ENCODE measurements at places on chromosomes 5 and 9.
A peak's percentile ranks its signal among the peaks of the same experiment; 100 is the strongest.

- DNase-seq, result no peak
Measured at GRCh38 chr5:132437604-132438266, 52.8 kb downstream of the IRF1 start.

- no peak for DNase-seq
Measured at GRCh38 chr9:126106404-126106803, 220.2 kb upstream of the MVB12B start.

DNA sequence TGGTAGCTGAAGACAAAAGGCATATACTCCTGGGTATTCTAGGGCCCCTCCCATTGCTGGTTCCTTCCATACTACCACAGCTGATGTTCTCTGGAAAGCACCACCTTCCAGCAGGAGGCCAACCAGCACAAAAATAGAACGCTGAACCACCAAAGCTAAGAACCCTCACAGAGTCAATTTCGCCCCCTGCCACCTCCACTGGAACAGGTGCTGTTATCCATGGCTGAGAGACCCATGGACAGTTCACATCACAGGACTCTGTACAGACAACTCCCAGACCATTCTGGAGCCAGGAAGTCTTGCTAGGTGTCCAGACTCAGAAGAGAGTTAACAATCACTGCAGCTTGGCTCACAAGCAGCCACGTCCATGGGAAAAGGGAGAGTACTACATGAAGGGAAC lies 1851.5 kb upstream of the NUDT12 start:
- DNase-seq, result no peak

- DNase-seq, result no peak
Measured at GRCh38 chr5:122356855-122357254, 44.8 kb downstream of the SNCAIP start.

DNA sequence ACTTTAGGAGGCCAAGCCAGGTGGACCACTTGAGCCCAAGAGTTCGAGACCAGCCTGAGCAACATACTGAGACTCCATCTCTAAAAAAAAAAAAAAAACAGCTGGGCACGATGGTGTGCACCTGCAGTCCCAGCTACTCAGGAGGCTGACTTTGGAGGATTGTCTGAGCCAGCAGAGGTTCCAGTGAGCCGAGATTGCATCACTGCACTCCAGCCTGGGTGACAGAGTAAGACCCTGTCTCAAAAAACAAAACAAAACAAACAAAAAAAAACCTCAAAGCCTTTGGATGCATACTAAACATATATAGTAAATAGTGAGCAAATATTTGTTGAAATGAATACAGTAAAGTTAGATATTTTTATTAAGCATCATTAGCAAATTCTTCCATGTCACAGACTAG lies 5.3 kb downstream of the SLC35D2 start:
- no peak for DNase-seq

DNA sequence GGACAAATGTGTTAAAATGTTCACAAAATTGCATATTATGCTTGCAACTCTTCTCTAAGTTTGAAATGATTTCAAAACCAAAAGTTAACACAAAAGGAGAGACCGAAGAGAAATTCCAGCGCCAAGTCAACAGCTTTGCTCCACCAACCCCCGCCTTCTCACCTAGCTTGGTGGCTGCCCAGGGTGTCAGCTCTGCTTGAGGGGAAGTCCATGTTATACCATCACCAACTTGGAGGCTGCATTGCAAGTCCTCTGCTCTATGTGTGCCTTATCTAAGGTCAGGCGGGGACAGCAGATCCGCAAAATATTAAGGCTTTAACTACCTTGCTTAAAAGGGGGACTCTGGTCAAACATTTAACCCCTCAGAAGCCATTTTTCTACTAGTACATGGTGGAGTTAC lies 14.6 kb downstream of the CCNJL start:
- DNase-seq, result no peak

DNA sequence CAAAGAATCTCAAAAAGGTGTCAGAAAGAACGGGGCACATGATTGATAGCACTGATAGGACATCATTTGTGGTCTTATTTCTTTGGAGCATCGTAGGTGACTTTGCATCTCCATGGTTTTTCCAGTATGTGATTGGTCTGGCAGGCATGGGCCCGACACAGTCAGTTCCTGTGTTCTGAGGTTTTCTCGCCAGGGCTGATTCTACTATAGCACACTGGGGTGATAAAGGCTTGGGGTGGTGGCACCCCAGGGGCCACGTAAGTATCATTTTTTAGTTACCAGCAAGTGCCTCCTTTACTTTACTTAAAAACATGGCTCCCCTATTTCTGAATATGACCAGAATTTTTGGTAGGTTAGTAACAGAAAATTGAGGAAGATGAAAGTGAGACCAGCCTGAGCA lies 202.7 kb downstream of the RFK start:
- no peak for DNase-seq

DNA sequence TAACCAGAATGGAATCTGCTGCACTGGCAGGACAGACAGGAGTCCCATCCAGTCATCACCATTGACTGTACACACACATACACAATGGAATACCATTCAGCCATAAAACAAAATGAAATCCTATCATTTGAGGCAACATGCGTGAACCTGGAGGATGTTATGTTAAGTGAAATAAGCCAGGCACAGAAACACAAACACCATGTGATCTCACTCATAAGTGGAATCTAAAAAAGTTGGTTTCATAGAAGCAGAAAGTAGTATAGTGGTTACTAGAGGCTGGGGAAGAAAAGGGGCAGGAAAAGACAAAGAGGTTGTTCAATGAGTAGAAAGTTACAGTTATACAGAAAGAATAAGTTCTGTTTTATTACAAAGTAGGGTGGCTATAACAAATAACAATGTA lies 884.0 kb upstream of the ACO1 start:
- no peak for DNase-seq

- no peak for DNase-seq
Measured at GRCh38 chr5:137901011-137901817, 12.0 kb downstream of the PKD2L2 start.

GRCh38 chr9:114691046-114691955 lies 9.3 kb upstream of the TEX48 start:
- DNase-seq, result peak; percentile 38

GRCh38 chr9:11546231-11546630 lies 933.4 kb upstream of the PTPRD start:
- DNase-seq, result no peak

GRCh38 chr5:83255268-83255667 lies 177.9 kb downstream of the XRCC4 start:
- DNase-seq, result no peak

GRCh38 chr9:2174306-2174705 lies 159.2 kb downstream of the SMARCA2 start:
- no peak for DNase-seq

- no peak for DNase-seq
Measured at GRCh38 chr5:11182441-11183080, 421.5 kb upstream of the DAP start.

DNA sequence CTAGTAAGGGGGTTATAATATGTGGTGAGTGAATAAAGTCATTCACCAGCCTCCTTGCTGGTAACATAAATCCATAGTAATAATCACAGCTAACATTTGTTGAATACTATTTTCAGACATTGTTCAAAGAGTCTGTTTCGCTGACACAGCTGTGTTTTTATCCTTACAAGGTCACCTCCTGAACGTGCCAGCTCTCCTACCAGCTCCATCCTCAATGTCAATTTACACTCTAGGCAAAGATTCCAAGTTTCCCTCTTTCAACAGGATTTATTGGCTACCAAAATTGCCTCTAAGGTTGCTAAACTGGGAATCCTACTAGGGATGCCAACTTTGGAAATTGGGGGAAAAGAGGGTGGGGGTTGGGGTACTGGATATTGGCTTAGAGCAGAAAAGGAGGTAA lies 30.7 kb upstream of the SMC5 start:
- DNase-seq, result no peak

DNA sequence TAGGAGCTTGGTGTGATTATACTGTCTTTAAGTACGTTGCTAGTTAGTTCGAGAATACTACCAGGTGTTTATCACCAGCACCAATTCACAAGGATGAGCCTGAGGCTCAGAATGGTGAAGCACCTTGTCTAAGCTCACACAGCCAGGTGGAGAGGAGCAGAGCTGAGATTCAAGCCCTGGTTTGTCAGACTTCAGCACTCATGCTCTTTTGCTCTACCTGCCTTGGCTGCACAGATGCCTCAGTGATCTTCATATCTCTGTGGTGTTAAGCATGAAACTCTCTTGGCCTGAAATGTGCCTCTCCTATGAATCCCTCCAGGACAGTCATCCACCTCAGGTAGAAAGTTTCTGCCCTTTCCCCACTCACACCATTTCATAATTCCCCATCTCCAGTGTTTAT lies 12.2 kb downstream of the CAMK4 start:
- no peak for DNase-seq

DNA sequence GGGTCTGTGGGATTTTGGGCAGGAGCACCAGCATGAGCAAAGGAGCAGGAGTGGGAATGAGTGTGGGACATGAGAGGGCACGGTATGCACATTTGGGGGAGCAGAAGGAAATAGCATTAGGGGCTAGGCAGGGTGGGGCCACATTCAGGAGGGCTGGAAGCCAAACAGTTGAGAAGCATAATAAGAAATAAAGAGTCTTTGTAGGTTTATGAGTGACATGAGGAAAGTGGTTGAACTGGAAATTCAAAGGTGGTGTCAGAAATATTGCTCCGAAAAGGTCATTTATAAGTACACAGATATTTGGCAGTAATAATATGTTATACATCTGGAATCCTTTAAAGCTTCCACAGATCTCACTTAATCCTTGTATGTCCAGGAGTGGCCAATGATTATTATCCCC lies 26.4 kb downstream of the ARHGEF28 start:
- no peak for DNase-seq

DNA sequence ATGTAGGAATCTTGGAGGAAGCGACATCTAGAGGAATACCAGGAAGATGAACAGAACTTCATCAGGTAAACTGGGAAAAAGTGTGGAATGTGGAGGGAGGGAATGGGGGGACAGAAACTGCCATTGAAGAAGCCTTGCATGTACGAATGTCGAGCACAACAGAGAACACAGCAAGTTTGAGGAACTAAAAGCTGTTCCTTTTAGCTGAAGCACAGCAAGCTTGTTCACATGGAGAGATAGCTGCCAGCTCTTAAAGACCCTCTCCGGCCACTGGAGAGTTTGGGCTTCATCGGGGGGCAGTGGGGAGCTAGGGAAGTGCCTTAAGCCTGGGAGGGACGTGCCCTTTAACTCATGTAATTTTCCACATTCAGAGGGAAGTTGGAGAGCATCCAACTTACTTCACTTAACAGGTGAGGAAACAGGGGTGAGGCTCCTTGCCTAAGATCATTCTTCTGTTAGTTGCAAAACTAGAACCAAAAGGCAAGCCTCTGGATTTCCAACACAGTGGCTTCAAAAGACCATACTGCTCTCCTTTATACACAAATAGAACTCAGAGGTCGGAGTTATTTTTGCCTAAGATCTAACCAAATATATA lies 2.3 kb upstream of the CYFIP2 start:
- DNase-seq, result no peak

DNA sequence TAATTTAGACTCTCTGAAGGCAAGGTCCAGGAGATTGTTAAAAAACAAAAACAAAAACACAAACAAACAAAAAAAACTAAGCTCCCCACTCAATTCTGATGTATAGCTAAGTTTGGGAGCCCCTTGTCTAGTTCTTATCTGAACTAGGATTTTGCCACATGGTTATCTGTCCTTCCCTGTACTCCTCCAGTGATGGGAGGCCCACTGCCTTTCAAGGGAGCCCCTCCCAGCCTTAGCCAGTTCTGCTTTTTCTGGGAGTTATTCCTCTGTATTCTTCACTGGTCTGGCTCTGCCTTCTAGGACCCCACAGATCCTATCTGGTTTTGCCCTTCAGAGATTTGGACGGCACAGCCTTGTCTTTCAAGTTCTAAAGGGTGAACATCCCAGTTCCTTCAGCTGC lies 2.1 kb upstream of the ALDH1B1 start:
- DNase-seq, result no peak

DNA sequence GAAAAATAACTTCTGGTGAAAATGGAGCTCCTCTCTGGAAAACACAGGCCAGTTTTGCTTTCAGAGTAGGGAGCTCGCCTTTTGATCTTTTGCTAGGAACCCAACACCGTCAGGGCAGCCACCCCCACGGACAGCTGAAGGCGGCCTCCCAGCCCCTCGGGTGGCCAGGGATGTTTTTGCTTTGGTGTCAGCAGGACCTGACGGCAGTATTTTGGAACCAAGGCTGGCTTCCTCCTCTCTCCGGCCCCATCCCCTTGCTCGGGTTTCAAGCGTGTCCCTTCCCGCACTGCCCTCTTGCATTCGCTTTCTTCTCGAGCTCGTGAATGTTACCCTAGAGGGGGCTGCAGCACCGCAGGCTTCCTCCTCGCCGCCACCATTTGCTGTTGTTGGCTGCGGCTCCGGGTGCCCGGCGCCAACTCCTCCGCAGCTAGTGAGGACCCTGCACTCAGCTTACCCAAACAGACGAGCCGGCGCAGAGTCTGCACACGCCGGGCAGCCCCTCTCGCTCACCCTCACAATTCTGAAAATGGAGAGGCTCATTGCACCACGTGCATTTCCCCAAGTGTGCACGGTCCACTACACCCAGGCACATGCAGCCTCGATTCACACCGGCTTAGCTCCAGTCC lies 35.5 kb upstream of the ADAMTSL1 start:
- DNase-seq, result no peak

- no peak for DNase-seq
Measured at GRCh38 chr5:119063579-119064379, 7.1 kb upstream of the DMXL1 start.

DNA sequence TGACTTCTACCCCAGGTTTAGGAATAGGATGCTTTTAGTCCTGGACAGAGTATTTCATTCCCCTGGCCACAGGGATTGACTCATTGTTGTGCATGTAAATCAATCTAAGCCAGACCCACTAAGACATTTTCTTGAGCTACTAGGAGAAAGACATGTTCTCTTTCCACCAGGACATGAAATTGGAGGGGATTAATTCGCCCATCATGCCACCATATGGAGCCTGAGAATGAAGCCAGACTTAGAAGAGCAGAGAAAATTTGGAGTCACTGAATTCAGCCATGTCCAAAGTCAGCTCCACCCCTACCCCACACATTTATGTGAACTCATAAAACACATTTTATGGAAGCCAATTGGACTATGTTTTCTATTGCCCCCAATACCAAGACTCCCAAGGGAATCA lies 322.5 kb downstream of the NFIB start:
- no peak for DNase-seq

DNA sequence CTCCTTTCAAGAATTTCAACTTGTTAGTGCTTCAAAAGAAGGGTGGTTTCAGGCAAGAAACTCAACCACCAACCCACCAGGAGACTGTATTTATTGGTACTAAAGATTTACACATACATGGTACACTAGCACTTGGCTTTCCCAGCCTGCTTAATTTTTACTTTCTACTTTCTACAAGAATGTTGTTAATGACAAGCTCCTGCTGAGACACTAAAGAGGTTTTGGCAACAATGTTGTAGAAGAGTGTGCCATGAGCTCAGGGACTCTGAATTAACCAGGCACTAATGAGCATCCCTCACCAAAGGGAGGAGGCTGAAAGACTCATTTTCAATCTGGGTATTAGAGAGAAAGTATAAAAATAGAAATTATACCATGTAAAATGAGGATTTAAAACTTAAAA lies 195.0 kb downstream of the KIAA0825 start:
- DNase-seq, result no peak

- DNase-seq, result no peak
Measured at GRCh38 chr5:7794311-7794710, 56.6 kb downstream of the CFAP90 start.

Measured in stimulated activated CD4-positive, alpha-beta T cell treated with anti-CD3 and anti-CD28 coated beads, Interleukin-1b, Interleukin-23, amount 100 ng/mL, for 24 hours (primary cell).